Renal cortex interstitium (tissue), 15 donors: ENCODE measurements at places on chromosomes 11 and 22. TPM values are rescaled to one million over a fixed set of nuclear protein-coding genes. Genes with fewer than 3 reads are reported as not detected.

FOSL1 gene
- 0.20 TPM for polyA plus RNA-seq

OR51B4 gene
- 0.27 TPM for polyA plus RNA-seq

- no peak for DNase-seq
Observed at GRCh38 chr11:77501758-77502157, 27.9 kb upstream of the PAK1 start.

GRCh38 chr22:30265131-30265720 is 1.4 kb downstream of the OSM start:
- no peak for DNase-seq

DNA sequence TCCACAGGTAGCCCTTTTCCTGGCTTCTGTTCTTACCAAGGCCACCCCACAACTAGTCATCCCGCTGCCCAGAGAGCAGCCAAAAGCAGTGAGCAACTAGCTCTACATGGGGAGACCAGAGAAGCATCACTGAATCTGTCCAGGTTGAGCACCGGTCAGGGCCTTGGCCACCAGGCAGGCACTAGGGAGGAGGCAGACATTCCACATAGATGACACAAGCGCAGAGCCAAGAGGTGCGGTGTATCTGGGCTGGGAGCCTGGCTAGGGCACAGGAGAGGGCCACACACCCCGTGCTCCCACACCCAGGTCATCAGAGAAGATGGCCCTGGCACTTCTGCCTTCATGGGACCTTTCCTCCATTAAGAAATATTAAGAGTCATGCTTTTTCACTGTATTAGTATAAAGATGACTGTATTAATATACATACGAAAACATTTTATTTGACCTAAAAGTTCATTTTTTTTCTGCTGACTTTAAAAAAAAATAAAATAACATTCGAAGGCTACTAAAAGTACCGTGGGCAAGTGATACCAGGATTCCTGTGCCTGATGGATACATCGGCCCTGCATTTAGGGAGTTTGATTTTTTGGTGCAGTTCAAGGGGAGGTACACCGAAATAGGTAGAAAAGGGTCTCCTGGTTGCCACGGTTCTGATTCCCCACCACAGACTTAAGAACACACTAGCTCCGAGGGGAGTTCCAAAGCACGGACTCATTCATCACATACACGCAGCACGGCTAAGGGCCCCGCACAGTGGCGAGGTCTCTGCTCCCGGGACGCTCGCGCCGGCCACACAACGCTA is 1.2 kb downstream of the DGCR2 start:
- DNase-seq = peak; percentile 41

GRCh38 chr11:113475160-113475761 is at the start of gene DRD2:
TSS of gene DRD2 (minus strand) at chr11:113475398. CDS start at chr11:113424651, 50,747 bp downstream.
- no peak for DNase-seq

- no peak for DNase-seq
Observed at GRCh38 chr22:25754527-25755202, 12.7 kb downstream of the MYO18B start.

DNA sequence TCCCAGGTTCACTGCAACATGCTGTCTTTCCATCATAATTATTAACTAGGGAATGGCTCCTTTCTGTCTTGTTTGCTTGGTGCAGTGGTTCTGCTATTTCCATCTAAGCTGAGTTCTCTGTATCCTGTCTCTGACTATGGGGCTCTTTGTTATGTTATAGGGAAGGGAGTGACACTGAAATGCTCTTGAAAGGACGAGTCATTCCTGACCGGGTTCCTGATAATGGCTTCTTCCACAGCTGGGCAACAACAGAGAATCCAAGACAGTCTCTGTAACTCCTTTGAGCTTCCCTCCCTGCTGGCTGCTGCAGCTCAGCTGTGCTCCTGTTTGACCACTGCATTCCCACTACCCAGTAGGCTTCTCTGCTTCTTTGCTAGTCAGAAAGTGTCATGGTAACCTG is 24.1 kb downstream of the OR2AT4 start:
- DNase-seq = no peak

- peak; percentile 19 for DNase-seq
Observed at GRCh38 chr11:88105951-88106350, 69.3 kb downstream of the RAB38 start.

DNA sequence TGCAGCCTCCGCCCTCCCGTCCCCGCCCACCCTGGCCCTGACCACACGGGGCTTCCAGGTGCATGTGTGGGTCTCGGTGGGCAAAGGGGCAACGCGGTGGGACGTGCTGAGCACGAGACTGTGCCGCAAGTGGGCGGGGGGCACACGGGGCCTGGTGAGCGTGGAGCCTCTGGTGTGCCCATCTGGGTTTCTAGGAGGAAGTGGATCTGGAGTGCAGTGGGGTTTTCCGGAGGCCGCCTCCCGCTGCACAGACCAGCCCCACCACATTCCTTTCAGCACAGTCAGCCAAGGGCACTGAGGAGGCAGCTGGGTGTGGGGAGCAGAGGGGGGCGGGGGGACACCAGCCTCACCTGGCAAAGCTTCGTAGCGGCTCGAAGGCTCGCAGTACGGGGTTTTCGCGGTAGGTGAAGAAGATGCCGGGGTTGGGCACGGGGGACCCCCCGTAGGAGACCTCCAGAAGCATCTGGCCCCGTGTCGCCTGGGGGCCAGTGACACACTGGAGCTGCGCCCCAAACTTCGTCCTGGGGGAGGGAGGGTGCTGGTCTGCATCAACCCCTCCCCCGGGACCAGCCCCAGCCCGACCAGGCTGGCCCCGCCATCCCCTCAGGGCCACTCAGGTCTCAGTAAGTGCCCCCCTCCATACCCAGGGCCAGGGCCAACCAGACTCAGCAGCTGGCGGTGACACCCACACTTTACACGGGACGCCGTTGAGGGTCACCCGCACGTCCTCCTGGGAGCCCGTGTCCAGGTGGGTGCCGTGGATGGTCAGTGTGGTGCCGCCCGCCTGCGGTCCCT is 12.4 kb upstream of the MAPK11 start:
- DNase-seq = no peak

DNA sequence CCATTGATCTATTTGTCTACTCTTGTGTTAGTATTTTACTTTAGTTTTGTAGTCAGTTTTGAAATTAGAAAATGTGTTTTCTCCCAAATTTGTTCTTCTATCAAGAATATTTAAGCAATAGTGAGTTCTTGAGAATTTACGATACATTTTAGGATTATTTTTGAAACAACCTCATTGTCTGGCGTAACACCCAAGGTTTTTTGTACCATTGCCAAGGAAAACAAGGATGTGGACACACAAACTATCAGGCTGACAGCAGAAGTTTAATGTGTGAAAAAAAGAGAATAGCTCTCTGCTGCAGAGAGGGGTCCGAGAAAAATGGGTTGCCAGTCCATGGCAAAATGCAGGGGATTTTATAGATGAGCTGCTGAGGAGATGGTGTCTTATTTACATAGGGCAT is 865.1 kb upstream of the CNTN5 start:
- DNase-seq = no peak

DNA sequence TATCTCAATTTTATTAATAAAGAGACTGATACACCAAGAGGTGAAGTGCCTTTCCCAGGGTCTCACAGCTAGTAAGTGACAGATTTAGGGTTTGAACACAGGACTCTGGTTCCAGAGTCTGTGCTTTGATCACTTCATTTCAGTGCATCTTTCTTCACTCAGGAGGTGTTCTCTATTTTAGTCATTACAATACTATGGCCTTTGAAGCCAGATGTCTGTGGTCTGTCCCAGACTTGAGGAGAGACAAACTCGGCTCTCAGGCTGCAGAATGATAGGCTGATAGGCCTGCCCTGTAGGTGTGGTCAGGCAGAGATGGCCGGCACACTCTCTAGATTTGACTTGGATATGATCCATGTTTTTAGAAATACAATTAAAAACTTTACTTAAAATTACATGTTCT is 478.5 kb upstream of the CCDC90B start:
- no peak for DNase-seq

DNA sequence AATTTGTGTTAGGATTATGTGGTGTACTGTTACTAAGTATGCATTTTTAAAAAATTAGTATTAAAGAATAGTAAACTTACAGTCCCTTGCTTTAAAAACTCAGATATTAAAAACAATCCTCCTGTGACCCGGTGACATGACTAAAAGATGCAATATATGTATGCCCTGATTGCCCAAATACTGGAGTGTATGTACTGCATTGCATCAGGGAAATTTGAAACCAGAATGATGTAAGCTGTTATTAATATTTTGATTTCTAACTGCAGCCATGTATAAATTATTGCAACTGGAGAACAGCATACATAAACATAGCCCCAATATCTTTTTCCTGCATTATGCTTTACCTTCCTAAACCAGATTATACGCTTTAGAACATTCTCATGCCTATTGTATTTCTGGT is 3.7 kb upstream of the HSPA8 start:
- DNase-seq = no peak
